ENCODE measurements at places on chromosomes 5 and 9.

DNA sequence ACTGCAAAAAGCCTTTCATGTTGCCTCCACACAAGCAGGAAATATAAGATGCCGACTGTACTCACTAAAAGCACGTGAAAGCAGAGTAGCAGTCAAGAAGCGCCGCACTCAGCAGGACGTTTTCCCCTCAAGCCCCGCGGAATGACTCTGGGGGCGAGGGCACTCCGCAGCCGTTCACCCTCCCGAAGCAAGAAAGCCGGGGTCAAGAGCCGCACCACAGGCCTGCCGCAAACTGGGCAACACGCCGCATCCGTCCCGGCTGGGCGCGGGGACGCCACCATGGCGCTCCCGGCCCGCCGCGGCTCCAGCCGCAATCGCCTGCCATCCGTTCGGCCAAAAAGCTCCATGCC lies 364 bp downstream of the RPS6 start:
- peak; percentile 22 for DNase-seq

GRCh38 chr5:179568721-179569120 lies 18.4 kb downstream of the RUFY1 start:
- no peak for DNase-seq

DNA sequence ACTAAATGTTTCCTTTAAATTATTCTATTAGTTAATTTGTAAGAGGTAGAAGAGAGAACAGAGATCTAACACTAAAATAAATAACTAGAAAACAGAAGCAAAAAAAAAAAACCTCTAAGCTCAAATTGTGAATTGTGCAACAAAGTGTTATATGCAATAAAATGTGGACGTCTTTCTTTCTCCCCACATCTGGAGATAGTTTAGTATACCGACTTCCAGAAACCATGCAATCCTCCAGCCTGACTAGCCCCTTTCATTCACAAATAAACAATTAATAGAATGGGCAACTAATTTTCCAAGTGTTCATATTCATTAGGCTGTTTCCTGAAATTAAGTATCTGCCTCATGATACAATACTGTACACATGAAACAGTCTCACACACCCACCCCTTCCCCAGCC lies 258.5 kb downstream of the BNC2 start:
- no peak for DNase-seq

GRCh38 chr5:82491397-82491796 lies 213.2 kb upstream of the RPS23 start:
- DNase-seq, result no peak

- no peak for DNase-seq
Observed at GRCh38 chr9:75226403-75227139, 138.3 kb downstream of the OSTF1 start.

GRCh38 chr9:135663451-135663770 lies 302 bp downstream of the LCN9 start:
- DNase-seq, result no peak

- no peak for DNase-seq
Observed at GRCh38 chr9:94577036-94577435, 16.6 kb downstream of the FBP2 start.

DNA sequence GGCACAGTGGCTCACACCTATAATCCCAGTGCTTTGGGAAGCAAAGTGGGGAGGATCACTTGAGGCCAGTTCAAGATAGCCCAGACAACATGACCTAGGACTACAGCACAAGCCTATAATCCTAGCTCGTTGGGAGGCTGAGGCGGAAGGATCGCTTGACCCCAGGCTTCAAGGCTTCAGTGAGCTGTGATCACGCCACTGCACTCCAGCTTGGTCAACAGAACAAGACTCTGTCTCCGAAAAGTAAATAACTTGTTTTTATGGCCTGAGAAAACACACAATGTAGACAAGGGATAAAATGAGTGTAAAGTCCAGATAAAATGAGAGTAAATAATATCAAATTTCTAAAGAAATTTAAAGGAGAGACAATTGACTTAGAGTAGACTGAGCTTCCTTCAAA lies 26.3 kb downstream of the SHLD3 start:
- DNase-seq, result no peak

GRCh38 chr5:122947772-122948171 lies 88.8 kb downstream of the PPIC start:
- no peak for DNase-seq

GRCh38 chr5:150066901-150067396 lies 19.4 kb downstream of the CSF1R start:
- no peak for DNase-seq

DNA sequence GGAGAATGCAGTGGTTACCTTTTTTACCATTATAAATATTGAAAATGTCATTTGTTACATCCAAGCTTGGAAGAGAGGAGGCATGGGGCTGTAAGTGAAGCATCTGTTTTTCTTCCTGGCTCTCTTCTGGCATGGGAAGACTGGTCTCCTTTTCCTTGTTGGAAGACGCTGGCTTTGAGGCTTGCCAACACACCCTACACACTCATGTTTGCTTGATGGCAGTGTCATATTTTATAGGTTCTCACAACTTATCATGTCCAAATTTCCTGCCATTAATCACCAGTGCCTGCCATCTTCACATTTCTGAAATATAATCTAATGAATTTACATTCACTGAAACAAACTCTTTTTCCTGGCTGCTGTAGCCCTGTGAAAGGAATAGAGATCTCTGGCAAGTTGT lies 252.9 kb downstream of the MAN2A1 start:
- no peak for DNase-seq

DNA sequence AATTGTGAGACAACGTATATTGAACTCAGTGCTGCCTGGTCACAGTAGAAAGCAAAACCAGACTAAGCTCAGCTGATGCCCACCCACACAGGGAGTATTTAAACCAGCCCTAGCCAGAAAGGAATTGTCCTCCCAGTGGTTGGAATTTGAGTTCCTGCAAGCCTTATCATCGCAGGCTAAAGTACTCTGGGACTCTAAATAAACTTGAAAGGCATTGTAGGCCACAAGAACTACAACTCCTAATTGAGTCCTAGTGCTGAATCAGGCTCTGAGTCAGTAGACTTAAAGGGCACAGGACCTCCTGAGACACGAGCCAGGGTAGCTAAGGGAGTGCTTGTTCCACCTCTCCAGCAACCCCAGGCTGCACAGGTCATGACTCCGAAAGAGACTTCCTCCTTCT lies 171.4 kb downstream of the MCTP1 start:
- no peak for DNase-seq

- no peak for DNase-seq
Observed at GRCh38 chr5:149860801-149861322, 83.7 kb downstream of the PDE6A start.

DNA sequence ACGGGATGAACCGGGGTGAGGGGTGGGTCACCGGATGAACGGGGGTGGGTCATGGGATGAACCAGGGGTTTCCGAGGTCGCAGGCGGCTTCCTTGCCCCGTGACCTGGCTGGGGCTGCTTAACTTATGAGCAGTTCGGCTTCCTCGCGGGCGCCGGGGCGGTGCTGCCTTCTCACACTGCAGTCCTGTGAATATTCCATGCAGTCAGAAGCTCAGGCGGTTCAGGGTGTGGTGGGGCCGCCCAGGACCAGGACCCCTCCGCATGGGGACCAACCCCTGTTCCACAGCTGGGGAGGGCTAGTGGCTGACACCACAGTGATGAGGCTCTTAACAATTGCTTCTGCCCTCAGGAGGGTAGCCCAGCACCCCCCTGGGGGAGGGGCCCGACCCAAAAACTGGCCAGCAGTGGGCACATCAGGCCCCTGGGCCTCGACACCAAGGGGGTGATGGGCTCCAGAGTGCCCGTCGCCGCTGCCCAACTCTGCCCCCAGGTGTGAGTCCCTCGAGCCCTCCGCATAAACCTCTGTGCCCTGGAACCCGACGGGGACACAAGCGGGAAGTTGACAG lies 30.9 kb upstream of the SLC9A3 start:
- no peak for DNase-seq

DNA sequence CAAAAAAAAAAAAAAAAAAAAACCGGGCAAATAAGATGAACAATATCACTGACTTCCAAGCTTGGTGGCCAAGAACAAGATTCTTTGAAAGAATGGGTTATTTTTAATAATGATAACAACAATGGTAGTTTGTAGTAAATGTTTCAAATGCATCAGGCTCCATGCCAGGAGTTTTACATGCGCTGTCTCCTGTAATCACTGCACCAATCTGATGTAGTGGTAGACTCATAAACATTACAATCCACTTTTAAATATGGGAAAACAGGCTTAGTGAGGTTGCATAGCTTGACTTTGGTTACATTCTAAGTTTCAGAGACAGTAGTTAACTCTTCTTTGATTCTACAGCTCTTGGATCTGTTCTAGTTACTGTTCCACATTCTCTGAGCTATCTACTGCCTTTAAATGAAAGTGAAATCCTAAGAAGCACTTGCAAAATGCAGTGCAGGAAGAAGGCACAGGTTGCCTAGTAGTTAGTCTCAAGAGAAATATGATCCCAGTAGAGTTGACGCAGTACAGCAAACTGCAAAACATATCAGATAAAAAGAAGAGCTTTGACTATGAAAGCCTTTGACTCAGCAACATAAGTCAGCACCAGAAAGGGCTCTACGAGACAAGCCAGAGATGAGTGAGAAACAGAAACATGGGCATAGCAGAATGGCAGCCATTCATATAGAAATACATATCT lies 62.1 kb downstream of the PDE4D start:
- DNase-seq, result no peak

DNA sequence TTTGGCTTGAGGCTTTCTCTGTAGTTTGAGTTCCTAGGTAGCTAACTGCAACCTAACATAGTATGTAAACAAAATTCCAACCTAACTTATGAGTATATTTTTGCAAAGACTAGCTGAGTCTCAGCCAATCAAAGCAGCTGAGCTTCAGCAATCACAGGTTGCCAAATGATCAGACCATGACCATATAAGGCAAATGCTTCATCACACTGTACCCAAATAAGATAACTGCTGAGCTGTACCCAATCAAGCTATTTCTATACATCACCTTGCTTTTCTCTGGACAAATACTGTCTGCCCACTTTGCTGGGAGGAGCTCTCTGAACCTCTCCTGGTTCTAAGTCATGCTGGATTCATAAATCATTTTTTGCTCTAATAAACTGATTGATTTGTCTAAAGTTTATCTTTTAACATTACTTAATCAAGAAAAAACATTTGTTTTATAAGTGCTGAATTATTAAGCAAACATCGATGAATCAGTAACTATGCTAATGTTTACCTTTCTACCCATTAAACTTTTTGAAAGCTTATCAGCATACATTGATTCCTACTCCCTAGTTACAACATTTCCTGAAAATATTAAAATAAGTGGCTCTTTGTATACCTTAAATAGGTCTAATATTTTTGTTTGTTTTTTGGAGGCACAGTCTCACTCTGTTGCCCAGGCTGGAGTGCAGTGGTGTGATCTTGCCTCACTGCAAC lies 129.7 kb upstream of the PCA3 start:
- no peak for DNase-seq

DNA sequence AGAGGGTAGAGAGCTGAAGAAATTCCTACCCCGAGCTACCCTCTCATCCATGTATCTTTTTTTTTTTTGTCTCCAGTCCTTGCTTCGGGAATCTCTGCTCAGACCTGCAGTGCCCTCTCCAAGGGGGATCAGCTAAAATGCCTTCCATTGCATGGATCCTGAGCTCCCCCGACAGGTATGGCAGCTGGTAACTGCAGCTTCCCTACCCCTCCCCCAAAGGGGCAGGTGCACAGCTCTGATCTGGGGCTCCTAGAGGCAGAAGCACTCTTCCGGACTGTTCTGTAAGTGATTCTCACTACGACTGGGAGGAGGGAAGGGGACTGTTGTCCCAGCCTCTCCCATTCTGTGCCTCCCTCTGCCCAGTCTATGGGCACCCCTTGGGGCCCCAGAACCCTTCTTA lies 169.6 kb downstream of the MELK start:
- no peak for DNase-seq
